ENCODE measurements at places on chromosomes 16 and 17.

DNA sequence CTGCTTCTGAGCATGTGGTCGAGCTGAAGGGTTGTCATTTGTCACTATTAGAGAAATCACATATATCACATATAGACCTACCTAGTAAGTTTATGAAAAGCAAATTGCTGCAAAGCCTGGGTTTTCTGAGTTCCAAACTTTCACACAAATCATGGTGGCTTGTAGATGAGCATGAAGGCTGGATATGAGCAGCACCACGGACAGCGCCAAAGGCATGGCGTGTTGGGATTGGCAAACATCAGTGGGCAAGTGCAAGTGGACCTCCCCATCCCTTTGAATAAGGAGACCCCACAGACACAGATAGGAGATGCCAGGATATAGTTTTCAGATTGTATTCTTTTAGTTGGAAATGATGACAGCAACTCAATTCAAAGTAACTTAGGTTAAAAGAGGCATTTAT is 77.6 kb upstream of the CACNG3 start:
- no peaks in the 10 kb centered on the region for H3K4me1 ChIP-seq
- no peaks in the 10 kb centered on the region for H3K27me3 ChIP-seq
- H3K36me3 ChIP-seq = peaks cover 59% of the 10 kb centered on the region
- no peak for DNase-seq
- no peak overlapping the region for H3K27ac ChIP-seq

DNA sequence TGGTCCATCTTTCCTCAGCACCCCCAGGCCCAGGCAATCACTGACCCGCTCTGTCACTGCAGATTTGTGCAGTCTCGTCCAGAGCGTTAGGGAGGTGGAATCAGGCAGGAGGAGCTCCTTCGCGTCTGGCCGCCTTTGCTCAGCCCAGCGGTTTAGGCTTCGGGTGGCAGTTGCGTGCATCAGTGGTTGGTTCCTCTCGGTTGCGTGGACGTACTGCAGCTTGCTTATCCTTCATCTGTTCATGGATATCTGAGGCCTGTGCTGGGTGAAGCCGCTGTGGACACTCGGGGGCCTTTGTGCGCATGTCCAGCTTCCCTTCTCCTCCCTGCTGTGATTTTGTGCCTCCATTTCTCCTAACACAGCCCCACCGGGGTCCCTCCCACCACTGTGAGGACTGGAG is 4.7 kb upstream of the P2RX1 start:
- H3K4me1 ChIP-seq = peaks cover 31% of the 10 kb centered on the region
- no peaks in the 10 kb centered on the region for H3K36me3 ChIP-seq
- no peak for DNase-seq

DNA sequence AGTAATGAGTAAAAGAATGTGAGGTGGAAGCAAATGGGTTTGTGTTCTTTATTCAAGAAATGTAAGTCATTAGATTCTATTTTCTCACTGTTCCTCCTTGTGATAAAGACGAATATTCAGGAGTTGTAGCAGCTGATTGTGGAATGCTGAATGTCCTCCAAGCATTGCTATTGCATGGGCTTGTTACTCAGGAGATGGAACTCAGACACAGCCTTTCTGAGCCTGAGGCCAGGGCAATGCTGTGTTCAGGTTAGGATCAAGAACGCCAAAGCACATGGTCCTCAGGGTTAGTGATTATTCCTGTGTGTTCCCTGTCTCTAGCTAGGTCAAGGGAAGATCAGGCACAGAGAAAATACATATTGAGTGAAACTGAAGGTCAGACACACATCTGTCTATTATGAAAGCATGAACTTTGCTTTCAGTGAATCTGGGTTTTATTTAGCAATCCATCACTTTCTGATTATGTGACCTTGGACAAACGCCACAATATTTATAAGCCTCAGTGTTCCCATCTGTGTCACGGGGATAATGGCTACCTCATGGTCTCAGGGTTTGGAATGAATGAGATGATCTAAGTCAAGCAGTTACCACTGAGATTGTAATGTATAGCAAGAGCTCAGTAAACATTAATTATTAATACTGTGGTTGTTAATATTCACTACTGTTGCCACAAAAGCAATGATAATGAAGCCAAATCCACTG is 426.8 kb upstream of the DYNLRB2 start:
- H3K4me3 ChIP-seq = no peak overlapping the region
- H3K27me3 ChIP-seq = peaks cover 1% of the 10 kb centered on the region
- no peaks in the 10 kb centered on the region for H3K36me3 ChIP-seq

DNA sequence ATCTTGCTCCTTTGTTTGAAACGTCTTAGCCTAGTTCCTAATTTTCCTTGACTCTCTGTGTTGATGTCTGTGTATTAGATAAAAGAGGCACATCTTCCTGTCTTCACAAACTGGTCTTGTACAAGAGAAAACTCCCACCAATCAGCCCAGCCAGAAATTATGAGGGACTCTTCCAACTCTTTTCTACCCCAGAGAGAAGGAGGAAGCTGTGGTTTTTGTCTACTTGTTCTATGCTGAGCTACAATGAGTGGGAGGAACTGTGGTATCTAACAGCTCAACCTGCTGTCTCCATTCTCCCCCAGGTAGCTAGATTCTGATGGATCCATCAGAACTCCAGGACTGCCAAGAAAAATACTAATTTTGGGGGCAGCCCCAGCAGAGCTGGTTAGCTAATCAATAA is 392.5 kb downstream of the HS3ST3B1 start:
- H3K4me1 ChIP-seq = peaks cover 14% of the 10 kb centered on the region
- H3K36me3 ChIP-seq = no peaks in the 10 kb centered on the region
- no peak for DNase-seq
- H3K27me3 ChIP-seq = no peaks in the 10 kb centered on the region

DNA sequence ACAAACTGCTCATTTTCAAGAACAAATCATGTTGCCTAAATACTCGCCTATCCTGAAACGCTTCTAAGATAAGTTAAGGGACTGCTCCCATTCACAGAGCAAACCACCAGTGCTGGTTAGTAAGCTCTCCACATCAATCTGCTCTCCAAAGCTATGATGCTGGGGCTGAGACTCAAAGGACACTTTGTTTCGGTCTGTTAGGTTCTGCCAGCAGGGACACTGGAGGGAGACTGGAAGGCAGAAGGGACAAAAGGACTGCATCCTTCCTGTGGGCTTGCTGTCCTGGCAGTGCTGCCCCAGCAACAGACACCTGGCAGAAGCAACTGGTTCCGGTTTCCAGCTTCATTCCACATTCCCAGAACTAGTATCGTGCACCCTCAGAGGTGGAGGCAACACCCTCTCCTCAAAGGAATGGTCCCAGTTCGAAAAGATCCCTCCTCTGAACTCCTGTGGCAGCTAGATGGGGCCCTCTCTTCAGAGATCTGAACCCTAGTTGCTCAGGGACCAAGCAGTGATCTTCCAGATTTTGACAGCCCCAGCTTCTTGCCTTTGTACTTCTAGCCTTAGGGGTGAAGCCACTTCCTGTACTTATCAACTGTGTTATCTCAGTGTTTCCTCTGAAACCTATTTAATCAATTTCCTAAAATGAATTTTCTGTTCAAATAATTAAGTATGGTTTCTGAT is 73.4 kb upstream of the GSG1L start:
- peak; percentile 35 for DNase-seq
- H3K27me3 ChIP-seq = no peaks in the 10 kb centered on the region
- peaks cover 4% of the 10 kb centered on the region for H3K36me3 ChIP-seq
- H3K4me1 ChIP-seq = peaks cover 50% of the 10 kb centered on the region
- H3K27ac ChIP-seq = peak overlapping the region; percentile 93
- H3K4me3 ChIP-seq = peak overlapping the region; percentile 75

- H3K27ac ChIP-seq = no peak overlapping the region
- no peaks in the 10 kb centered on the region for H3K36me3 ChIP-seq
- no peak overlapping the region for H3K4me3 ChIP-seq
- no peak for DNase-seq
Observed at GRCh38 chr17:76657505-76658241, 14.1 kb upstream of the ST6GALNAC1 start.

DNA sequence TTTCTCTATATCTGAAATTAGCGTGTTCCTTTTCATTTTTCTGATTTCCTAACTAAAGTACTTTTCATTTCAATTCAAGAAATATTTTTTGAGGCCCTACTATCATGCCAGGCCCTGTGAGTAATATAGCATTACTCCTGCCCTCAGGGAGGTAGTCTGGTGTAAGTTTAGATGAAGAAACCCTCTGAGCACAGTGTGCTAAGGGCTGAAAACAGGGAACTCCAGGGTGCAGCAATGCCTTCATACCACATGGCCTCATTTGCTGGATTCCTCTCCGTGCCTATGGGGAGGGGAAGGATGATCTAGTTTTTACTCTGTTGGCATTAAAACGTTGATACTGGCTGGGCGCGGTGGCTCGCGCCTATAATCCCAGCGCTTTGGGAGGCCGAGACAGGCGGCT is 4.7 kb downstream of the COQ9 start:
- H3K4me1 ChIP-seq = peaks cover 16% of the 10 kb centered on the region
- DNase-seq = no peak
- peaks cover 51% of the 10 kb centered on the region for H3K36me3 ChIP-seq
- H3K27me3 ChIP-seq = no peaks in the 10 kb centered on the region

GRCh38 chr16:69620573-69620972 is 54.8 kb downstream of the NFAT5 start:
- no peaks in the 10 kb centered on the region for H3K27me3 ChIP-seq
- H3K4me3 ChIP-seq = no peak overlapping the region
- H3K27ac ChIP-seq = no peak overlapping the region
- H3K36me3 ChIP-seq = no peaks in the 10 kb centered on the region
- H3K4me1 ChIP-seq = peaks cover 28% of the 10 kb centered on the region
- no peak for DNase-seq

- no peak for DNase-seq
- H3K27me3 ChIP-seq = no peaks in the 10 kb centered on the region
- H3K27ac ChIP-seq = peak overlapping the region; percentile 96
Observed at GRCh38 chr17:82105417-82105881, 7.4 kb upstream of the FASN start.

- H3K27ac ChIP-seq = no peak overlapping the region
- peaks cover 42% of the 10 kb centered on the region for H3K4me1 ChIP-seq
- DNase-seq = no peak
Observed at GRCh38 chr17:58377093-58377601, 25.1 kb upstream of the SUPT4H1 start.

DNA sequence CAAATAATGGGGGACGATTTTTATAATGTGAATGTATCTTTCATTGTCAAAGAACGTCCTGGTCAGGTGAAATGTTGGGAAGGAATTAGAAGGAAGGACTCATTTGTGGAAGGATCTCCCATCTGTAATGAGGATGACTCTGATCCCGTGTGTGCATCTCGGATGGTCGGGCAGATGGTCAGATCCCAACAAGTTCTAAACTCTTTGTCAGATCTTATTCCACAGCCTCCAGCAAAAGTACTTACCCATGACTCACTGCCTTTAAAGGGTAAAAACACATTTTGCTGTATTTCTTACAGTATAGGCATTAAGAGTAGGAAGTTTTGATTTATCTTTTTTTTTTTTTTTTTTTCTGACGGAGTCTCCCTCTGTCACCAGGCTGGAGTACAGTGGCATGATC is 539 bp upstream of the KRTAP4-8 start:
- H3K27ac ChIP-seq = no peak overlapping the region
- no peak overlapping the region for H3K4me3 ChIP-seq
- no peaks in the 10 kb centered on the region for H3K36me3 ChIP-seq
- peaks cover 6% of the 10 kb centered on the region for H3K27me3 ChIP-seq

- H3K4me3 ChIP-seq = no peak overlapping the region
- H3K27me3 ChIP-seq = no peaks in the 10 kb centered on the region
- H3K4me1 ChIP-seq = peaks cover 7% of the 10 kb centered on the region
- DNase-seq = no peak
Observed at GRCh38 chr17:17511881-17512858, 16.0 kb upstream of the RASD1 start.

DNA sequence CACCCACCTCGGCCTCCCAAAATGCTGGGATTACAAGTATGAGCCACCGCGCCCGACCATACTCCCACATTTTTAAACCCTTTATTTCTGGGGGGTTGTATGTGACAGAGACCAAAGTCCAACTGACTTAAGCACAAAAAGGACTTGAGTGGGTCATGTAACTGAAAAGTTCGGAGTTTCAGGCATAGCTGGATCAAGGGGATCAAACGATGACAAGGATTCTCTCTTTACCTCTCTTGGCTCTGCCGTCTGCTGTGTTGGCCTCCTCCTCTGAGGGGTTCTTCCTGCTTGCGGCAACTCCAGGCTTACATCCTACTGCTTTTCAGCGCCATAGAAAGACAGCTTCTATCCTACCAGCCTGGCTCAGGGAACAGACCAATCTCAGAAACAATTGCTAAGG is 9.2 kb upstream of the SBK1 start:
- no peak for DNase-seq
- peaks cover 29% of the 10 kb centered on the region for H3K4me1 ChIP-seq
- H3K4me3 ChIP-seq = no peak overlapping the region
- no peaks in the 10 kb centered on the region for H3K36me3 ChIP-seq
- no peaks in the 10 kb centered on the region for H3K27me3 ChIP-seq

DNA sequence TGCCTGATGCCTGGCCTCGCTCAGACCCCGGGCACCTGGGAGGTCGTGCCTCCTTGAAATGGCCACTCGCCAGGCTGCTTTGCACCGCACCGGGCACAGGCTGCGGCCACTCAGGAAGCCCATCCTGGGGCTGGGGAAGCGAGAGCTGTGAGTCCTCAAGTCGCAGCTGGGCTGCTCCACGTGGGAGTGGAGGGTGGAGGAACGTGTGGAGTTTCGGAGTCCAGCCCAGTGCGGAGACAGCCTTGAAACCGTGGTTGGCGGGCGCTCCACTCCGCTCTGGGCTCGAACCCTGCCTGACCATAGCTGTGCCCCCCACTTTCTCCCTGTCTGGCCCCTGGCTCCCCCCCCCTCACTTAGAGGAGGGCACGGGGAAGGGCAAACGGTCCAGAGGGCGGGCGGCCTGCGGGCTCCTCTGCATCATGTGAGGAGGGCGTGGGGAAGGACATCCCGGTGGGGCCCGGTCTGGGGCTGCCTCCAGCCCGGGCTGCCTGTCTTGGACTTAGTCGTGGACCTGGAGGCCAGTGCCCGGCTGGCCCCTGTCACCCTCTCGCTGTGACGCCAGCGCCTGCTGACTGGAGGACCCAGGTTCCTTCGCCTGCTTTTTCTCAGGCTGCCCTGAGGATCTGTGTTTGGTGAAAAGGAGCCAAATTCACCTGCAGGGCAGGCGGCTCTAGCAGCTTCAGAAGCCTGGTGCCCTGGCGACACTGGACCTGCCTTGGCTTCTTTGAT is 2.5 kb downstream of the UBE2I start:
- H3K27ac ChIP-seq = no peak overlapping the region
- H3K4me1 ChIP-seq = peaks cover 19% of the 10 kb centered on the region
- peak overlapping the region; percentile 95 for H3K4me3 ChIP-seq
- no peaks in the 10 kb centered on the region for H3K27me3 ChIP-seq
- H3K36me3 ChIP-seq = no peaks in the 10 kb centered on the region
- no peak for DNase-seq
